ENCODE measurements at places on chromosomes 6 and 20. TPM values are rescaled to one million over a fixed set of nuclear protein-coding genes. Genes with fewer than 3 reads are reported as not detected.

DNA sequence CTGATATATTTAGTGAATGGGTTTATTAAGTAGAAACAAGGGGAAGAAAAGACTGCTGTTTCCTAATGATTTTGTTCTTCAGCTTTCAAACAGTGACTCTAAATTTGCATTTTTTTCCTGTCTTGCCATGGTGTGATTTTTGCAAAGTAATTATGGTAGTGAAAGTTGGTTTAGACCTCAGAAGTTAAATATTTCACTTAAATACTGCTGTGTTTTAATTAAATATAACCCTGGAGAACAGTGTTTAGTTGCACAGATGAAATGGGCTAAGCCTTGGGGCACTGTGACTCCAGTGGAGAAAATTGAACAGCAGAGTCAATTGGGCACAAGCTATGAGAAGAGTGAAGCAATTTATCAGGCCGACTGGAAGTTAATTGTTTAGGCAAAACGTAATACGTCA is 111.1 kb upstream of the MCHR2 start:
- no peak for DNase-seq

- DNase-seq, result peak; percentile 51
Observed at GRCh38 chr6:140052736-140053729, 678.6 kb upstream of the CITED2 start.

DNA sequence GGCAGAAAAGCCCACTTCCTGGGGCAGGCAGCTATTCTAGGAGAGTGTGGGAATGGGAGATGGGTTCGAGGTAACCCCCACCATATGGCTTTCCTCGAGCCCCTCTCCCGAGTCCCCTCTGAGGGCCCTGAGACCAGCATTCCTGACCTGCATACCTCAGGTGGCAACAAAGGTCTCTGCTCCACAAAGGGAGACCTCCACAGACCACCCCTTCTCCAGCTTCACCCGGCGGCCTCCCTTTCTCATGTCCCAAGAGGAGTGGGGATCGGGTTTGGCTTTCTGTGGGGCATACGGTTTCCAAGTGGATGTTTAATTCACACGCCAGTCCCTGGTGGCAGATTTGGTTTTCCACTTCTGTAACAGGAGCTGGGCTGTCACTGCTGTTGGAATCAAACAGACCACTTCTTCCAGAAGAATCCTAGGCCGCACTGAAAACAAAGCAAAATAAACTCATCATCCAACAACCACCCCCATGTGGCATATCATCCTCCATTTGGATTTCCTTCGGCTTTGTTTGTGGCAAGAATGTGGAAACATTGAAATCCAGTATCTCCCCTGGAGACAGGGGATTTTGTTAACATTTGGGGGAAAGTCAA is 83.2 kb downstream of the DLL1 start:
- no peak for DNase-seq

GRCh38 chr6:52595000-52595795 is 18.3 kb upstream of the TRAM2 start:
- DNase-seq, result peak; percentile 56

PGM3 gene
- 35.3 TPM for total RNA-seq

DNA sequence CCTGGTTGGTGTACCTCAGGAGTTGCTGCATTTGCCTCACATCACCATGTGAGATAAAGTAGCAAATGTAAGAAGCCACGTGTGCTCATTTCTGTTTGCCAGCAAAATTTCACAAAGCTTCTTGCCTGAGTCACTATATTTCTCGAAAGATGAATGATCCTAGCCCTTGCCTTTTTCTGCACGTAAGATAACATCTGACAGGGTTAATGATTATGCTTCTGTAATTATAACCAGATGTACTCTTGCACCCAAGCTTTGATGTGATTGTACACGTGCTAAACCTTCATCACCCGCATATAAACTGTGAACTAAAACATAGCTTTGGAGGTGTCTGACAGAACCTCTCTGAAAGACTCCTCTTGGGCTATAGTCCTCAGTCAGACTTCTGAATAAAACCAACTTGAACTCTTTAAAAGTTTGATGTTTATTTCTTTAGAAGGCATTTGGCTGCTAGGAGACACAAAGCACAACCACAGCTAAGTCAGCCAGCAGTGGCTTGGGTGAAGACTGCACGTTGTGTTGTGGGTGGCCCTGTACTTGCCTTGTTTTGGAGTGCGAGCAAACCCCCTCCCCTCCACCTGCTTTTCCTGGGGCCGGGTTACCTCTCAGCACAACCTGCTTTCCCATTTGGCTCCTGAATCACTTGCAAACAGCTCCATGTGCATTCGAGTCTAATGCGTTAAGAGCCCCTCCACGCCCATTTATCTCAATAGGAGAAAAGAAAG is 19.3 kb downstream of the PROKR2 start:
- peak; percentile 17 for DNase-seq

NKAIN4 gene
- total RNA-seq, result 16.0 TPM

Measured in GM23338 (cell line).